ENCODE measurements at places on chromosomes 12 and 14. TPM values are rescaled to one million over a fixed set of nuclear protein-coding genes. Genes with fewer than 3 reads are reported as not detected.

The IAPP gene
- total RNA-seq = not detected

DNA sequence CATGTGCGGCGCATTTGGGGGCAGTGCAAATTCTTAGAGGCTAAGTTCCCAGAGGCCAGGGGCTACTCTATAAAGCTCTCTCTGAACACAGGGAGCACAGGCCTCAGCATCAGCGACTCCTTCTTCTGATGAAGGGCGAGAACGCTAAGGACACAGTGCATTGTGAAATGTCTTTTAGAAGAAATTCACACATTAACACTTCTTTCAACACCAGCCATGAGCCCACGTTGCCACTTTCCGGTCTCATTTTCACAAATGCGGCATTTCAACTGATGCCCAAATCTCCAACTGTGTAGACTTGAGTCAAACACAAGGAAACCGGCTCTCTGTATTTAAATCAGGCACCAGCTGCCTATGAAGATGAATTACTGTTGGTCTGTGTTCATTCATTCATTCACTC is 162.0 kb downstream of the FOXN3 start:
- no peak for DNase-seq

GRCh38 chr12:46260913-46261476 is 7.8 kb downstream of the SLC38A1 start:
- DNase-seq = no peak

GRCh38 chr14:105309371-105309770 is 5.2 kb upstream of the PACS2 start:
- DNase-seq = no peak

DNA sequence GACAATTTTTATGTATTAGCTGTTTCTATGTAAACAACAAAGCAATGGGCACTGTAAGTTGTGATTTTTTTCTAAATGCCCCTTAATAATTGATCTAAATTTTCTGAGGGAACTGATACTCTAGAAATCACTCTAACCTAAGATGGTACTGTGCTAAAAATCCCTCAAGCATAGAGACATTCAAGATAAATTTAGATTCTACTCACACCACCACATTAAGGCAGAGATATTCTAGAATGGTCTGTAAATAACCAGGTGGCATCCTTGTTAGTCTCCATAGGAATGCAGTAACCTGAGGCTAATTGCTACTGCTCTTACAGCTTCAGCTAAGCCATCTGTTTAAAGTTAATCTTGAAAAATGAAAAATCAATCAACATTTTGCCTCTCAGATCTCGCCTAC is 87.3 kb downstream of the SLC41A2 start:
- DNase-seq = no peak

Measured in H1 (cell line).